Breast epithelium (tissue), 4 donors: ENCODE measurements at places on chromosomes 4 and X. TPM values are rescaled to one million over a fixed set of nuclear protein-coding genes. Genes with fewer than 3 reads are reported as not detected.

GRCh38 chr4:80990851-80991250, 39.7 kb upstream of the BMP3 start:
- no peak for DNase-seq

PRR27 gene
- not detected for total RNA-seq

ADH1B gene
- 5,080 TPM for total RNA-seq

DNA sequence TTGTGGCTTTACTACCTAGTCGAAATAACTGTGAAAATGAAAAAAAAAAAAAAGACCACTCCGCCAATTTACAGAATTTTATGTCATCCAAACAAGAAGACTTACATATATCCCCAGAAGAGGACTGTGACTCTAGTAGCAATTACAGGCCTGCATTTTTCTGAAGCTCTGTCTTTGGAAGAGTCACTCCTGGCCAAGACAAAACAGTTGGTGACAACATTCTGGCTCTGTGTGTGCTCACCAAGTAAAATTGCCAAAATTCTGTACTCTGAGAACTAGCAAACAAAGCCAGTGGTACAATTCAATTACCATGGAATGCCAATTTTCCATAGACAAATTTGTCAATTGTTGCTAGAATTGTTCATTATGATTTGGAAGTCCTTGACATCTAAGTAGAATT, 311.1 kb downstream of the PDGFC start:
- no peak for DNase-seq

GRCh38 chr4:136935305-136935704, 597.0 kb downstream of the PCDH18 start:
- no peak for DNase-seq

GRCh38 chr4:132642016-132642817, 506.9 kb upstream of the PCDH10 start:
- DNase-seq, result no peak
